A549 treated with dexamethasone at 1 μM for 4 hours (cell line): ENCODE measurements at places on chromosomes 6 and 20. TPM values are rescaled to one million over a fixed set of nuclear protein-coding genes. Genes with fewer than 3 reads are reported as not detected.

Gene CLIC5
- total RNA-seq: 0.04 TPM in 1 of 5 replicates, not detected in the others

Gene MLN
- not detected in 5 replicates for total RNA-seq

Gene DEFB124
- total RNA-seq: 0.21 to 0.72 TPM (median 0.35 TPM) in 4 of 5 replicates, not detected in the other

Gene SAMD3
- not detected in 5 replicates for total RNA-seq

Gene SLA2
- total RNA-seq: 0.08 to 0.12 TPM (median 0.12 TPM) in 5 replicates

Gene C20orf144
- total RNA-seq: 0.08 to 0.15 TPM (median 0.09 TPM) in 5 replicates
